ENCODE measurements at places on chromosomes 1 and 21.

GRCh38 chr1:41108696-41109275 is 87.3 kb upstream of the SLFNL1 start:
- peak; percentile 27 for DNase-seq

GRCh38 chr1:4830707-4831106 is 176.3 kb downstream of the AJAP1 start:
- DNase-seq: no peak

DNA sequence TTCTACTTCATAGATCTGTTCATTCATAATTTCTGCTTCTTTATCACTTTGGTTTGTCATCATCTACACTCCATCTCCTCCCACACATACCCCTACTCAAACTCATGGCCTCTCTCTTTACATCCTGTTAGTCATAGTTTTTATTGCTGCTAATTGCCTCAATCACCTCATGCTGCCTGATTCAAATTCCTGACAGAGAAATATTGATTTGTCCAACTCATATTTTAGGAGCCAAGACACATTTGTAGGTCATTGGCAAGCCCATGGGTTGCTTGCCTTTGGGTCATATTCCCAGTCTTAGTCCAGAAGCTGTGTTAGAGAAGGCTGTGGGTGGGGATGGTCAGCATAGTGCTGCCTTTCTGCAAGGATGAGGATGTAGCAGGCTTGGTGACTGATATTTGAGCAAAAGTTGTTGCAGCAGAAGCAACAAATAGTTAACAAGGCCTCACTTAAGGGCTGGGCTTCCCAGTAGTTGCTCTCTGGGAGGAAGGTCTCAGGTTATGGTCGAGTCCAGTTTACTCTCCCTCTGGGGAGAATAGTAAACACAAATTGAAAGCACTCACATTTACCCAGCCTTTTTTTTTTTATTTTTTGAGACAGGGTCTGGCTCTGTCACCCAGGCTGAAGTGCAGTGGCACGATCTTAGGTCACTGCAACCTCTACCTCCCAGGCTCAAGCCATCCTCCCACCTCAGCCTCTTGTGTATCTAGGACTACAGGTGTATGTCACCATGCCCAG is 22.4 kb upstream of the EPS15 start:
- DNase-seq: peak; percentile 62

- DNase-seq: no peak
Observed at GRCh38 chr1:217919683-217920388, 288.7 kb downstream of the SPATA17 start.

GRCh38 chr1:235776396-235776795 is 90.3 kb downstream of the LYST start:
- peak; percentile 15 for DNase-seq

Measured in ELR (cell line).